ENCODE measurements at places on chromosomes 12 and 14.

- no peak for DNase-seq
These were observed 163.0 kb downstream of the ADCK1 start for GRCh38 chr14:77962731-77963520.

DNA sequence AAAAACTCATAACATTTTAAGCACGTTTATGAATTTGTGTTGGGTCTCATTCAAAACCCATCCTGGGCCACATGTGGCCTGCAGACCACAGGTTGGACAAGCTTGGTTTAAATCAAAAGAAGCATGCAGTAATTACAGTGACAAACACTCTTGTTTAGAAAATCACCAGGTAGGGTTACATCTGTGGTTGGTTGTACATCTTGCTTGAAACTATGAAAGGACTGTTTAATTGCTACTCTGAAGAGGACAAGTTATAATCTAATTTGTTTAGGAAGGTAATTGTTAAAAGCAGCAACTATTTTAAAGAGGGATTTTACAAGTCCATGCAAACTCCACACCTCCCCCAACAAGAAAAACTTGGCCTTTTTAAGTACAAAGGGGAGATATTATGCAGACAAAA, 4.0 kb downstream of the TRIP11 start:
- no peak for DNase-seq

DNA sequence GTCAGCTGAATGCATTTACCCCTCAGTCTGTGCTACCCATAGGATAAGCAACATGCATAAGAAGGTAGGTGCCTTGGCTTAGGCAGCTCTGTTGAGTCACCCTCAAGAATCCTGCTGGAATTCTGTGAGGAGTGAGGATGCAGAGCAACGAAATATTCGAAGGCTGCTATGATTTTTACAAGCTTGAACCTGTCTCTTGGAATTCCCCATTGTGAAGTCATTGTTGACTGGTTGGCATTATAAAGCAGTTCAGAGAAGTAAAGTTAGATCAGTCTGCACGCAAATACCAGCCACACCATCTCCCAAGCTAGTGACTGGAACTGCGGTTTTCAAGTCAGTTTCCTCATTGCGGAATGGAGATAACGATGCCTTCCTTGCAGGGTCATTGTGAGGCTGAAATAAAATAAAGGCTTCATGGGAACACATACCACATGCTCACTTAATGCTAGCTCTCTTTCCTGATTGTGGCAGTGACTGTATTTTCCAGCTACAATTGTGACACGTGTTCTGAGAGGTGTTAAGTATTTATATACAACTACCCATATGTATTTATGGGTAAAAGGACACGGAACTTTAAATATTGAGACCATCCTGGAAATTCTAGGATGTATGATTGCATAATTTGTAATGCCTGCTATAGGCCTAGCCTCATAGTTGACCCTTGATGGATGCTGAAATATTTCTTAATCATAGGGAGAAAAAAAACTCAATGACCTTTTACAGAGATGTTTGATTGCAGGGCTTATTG, 96.7 kb downstream of the ETV6 start:
- no peak for DNase-seq

DNA sequence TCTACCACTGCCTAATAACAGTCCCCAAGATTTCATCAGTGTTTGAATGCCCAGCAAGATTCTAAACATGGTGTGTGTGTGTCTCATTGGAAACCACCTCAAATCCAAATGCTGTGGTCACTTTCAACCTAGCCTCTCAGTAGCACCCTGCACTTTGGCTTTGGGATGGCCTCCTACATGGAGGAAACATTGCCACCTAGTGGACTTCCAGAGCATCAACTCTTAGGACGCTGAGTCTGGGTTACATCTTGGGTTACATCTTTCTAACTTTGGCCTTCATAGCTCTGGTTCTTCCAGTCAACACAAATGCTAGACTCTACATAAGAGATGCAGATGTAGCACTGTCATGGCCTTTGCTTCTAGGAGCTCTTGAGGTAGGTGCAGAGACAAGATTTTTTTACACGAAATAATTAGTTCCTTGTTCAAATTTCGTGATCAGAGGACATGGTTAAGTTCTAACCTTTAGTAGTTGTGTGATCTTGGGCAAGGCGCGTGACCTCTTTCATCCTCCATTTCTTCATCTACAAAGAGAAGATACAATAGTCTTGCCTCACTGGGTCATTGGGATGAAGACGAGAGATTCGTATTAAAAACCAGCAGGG, 113.5 kb upstream of the VASH1 start:
- DNase-seq = peak; percentile 12

GRCh38 chr12:90945070-90945649, 9.8 kb downstream of the CCER1 start:
- DNase-seq = no peak

- no peak for DNase-seq
These were observed 30.0 kb upstream of the RPLP0 start for GRCh38 chr12:120230974-120231315.

DNA sequence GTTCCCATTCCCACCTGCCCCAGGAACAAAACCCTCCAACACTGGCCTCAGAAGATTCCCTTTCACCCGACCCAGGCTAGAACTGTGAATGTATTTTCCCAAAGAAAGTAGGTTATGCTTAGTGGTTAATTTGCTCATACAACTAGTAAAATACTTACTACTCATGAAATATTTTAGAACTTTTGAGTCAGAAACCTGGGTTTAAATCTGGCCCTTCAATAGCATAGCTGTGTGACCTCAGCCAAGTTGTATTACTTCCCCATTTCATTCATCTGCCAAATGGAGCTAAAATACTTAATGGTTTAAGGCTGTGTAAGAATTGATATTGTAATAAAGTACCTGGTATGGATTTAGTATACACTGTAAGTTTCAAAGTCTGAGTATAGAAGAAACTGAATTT, 69.1 kb upstream of the DNM1L start:
- DNase-seq = no peak

DNA sequence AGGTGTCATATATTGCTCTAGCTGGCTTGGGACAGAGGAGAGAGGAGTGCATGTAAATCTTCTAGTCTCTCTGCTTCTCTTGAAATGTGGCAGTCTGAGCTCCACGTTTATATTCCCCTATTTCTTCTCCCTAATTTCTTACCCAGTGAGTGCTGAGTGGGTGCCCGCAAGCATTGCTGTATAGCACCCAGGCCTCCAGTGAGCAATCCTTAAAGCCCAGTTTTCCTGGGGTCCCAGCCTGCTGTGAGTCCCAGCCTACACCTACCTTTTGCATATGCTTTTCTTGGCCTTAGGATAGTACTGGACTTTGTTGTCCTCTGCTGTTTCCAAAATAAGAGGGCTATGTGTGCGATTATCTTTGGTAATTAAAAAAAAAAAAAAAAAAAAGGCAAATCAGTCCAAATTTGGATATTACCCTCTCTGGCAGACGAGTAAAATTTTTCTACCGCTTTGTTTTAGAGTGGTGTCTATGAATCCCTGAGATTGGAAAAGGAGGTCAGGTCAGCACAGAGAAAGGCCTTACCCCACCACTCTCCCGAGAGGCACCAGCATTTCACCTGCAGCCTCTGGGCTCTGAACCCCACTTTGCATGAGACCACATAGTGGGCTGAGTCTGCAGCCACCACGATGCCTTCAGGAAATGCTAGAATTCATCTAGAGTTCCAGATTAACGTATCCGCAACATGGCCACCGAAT, 1.1 kb downstream of the MGST1 start:
- no peak for DNase-seq

GRCh38 chr12:39892146-39892545, 213.7 kb downstream of the SLC2A13 start:
- DNase-seq = no peak

DNA sequence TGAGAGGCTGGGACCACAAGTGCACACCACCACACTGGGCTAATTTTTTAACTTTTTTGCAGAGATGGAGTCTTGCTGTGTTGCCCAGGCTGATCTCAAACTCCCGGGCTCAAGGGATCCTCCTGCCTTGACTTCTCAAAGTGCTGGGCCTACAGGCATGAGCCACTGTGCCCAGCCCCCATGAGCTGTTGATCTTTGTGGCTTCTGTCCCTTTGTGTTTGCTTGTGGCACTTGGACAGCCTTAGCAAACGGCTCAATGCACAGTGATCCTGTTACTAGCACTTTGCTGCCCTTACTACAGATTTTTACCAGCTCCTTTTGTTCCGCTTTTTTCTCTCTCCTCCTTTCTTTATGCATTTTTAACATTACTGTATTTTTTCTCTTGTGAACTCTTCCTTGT, 25.3 kb upstream of the EVL start:
- DNase-seq = no peak

DNA sequence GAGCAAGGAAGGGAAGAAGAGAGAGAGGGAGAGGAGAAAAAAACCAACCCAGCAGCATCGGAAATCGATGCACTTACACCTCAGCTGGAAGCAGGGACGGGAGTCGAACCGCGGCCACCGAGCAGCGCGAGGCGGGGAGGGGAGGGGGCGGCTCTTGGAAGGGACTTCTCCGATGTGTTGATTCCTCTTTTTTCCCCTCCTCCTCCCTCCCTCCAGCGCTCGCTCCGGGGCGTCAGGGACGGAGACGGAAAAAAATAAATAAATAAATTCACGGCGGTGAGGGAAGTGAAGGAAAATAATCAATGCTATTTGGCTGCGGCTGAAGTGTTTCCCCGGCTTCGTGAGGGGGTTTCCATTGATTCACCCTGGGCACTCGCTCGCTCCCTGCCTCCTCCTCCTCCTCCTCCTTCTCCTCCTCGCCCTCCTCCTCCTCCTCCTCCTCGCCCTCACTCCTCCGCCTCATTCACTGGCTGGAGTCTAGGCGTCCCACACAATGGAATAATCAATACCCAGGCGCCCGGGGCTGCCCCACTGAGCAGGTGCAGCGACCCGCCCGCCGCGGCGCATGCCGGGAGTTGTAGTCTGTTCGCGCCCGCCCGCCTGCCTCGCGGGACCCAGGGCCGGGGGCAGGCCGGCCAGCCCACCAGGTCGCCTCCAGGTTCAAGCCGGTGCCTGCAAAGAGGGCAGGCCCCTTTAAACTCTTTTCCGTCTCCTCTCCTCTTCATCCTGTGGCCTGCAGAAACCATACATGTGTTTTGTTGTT, at the start of gene ZFHX2:
Gene ZFHX2 (minus strand): TSS at position 500 of the 763 bp plus-strand sequence. CDS start 16,440 bp downstream, outside the sequence.
- DNase-seq = peak; percentile 85

DNA sequence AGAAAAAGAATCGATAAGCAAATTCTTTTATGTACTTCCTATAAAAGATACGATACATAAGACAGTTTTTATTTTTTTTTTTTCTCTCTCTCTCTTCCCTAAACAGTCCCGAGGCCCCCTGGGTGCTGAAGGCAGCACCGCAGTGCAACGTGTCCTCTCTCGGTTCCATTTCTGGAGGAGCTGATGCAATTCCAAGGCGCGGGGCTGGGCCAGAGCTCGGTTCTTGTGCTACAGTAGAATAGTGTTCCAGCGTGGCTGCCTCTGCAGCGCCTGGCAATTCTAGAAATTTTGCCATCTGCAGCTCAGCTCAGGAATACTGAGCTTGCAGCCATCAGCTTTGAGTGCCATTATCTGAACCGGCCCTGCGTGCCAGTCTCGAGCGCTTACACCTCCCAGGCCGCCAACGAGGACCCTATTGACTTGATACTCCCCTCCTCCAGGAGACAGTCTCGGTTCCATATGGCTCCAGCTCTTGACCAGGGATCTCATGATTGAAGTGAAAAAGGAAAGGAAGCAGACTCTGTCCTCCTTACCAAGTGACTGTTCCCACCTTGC, 630 bp downstream of the ALDH1L2 start:
- DNase-seq = peak; percentile 13

Measured in activated naive CD8-positive, alpha-beta T cell treated with anti-CD3 and anti-CD28 coated beads, Interleukin-2, amount 50 U/mL, for 24 hours (primary cell).